HepG2 (cell line): ENCODE measurements at places on chromosomes 2 and 18. TPM values are rescaled to one million over a fixed set of nuclear protein-coding genes. Genes with fewer than 3 reads are reported as not detected.

DNA sequence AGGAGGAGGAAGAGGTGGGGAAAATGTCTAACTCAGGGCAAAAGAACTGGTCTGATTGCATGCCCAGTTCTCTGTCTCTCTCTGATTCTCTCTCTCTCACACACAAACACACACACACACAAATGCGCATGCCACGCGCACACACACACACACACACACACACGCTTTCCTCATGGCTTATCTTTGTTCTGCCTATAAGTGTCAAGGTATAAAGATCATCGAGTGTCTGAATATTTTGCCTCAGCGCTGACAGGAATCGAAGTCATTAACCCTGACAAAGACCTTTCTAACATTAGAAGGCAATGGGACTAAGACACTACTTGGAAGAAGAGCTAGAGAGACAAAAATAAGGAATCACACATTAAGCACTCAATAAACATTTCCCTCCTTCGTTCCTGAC is 497.1 kb upstream of the KLHL29 start:
- H3K4me1 ChIP-seq = no peaks in the 10 kb centered on the region
- H3K36me3 ChIP-seq = no peaks in the 10 kb centered on the region
- no peak for DNase-seq
- H3K27me3 ChIP-seq = no peaks in the 10 kb centered on the region

DNA sequence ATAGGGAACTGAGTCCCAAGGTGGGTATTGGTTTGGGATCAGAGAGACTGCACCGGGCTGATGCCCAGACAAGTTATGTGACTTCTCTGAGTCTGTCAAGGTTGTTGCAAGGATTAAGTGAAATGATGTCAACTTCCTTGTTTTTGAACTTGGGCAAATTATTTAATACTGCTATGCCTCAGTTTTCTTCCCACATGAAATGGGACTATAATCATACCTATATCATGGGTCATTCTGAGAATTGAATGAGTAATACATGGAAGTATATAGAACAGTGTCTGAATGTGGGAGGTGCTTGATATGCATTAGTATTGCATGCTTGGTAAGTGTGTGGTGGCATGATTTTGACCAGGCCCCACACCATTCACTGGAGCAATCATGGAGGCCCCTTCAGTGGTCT is 99.0 kb downstream of the PRKCE start:
- no peaks in the 10 kb centered on the region for H3K27me3 ChIP-seq
- no peak for DNase-seq
- H3K4me3 ChIP-seq = no peak overlapping the region

GRCh38 chr2:228458364-228458763 is 276.9 kb upstream of the SPHKAP start:
- H3K27ac ChIP-seq = no peak overlapping the region
- no peak overlapping the region for H3K4me3 ChIP-seq
- no peaks in the 10 kb centered on the region for H3K4me1 ChIP-seq
- no peak for DNase-seq

DNA sequence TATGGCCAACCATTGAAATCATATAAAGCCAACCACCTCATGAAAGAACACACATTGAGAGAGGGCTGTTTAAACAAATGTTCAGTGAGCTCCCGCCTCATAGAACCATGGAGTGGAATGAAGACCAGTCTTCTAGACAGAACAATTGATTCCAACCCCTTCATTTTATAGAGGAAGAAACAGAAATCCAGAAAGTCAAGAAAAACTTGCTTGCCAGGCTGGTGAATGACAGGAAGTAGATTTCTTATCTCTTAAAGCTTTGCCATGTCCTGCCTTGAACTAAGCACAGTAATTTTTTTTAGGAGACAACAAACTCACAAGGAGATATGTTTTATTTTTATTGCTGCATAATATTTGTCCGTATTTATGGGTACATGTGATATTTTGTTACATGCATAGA is 16.5 kb upstream of the NRP2 start:
- H3K27ac ChIP-seq = no peak overlapping the region
- no peaks in the 10 kb centered on the region for H3K27me3 ChIP-seq
- no peaks in the 10 kb centered on the region for H3K4me1 ChIP-seq
- DNase-seq = no peak
- no peak overlapping the region for H3K4me3 ChIP-seq
- no peaks in the 10 kb centered on the region for H3K36me3 ChIP-seq

The HOXD1 gene
- 10.0 and 10.4 TPM in 2 replicates for total RNA-seq

DNA sequence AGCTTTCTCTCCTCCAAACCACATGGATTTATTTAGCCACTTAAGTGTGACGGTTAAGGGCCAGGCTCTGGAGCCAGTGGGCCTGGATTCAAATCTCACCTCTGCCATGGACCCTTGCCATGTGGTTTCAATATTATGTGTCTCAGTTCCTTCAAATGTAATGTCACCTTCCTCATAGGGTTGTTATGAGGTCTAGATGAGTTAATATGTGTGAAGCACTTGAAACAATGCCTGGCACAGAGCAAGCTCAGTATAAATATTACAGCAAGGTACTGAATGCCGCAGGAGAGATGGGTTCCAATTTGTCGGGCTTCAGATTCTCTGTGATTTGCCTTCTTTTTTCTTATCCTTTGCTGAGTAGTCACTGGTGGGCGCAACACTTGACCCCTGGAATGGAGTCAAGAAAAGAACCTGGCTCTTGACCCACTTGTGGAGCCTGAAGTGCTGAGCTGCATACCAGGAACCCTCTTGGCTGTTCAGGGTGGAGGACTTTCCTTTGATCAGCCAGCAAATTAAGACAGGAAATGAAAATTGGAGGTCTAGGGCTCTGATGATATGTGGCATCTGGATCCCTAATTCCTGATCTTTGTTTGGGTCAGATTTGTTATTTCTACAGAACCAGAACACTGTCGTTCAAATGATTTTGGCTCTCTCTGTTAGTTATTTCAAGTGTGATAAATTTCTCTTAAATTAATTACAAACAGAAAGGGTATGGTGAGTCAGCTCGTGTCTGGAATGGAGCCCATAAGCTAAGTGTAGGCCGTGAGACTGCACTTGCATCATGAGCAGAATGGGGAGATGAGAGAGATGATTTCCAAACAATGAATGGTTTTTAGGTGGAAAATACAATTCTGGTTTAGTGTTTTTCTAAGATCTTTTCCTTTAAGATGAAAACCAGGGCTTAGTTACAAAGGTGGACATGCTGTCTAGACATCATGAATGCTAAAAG is 293.0 kb downstream of the KCNS3 start:
- no peaks in the 10 kb centered on the region for H3K36me3 ChIP-seq
- H3K27ac ChIP-seq = no peak overlapping the region
- no peaks in the 10 kb centered on the region for H3K27me3 ChIP-seq
- H3K4me1 ChIP-seq = no peaks in the 10 kb centered on the region
- no peak overlapping the region for H3K4me3 ChIP-seq

- H3K36me3 ChIP-seq = no peaks in the 10 kb centered on the region
- no peak overlapping the region for H3K4me3 ChIP-seq
- no peak overlapping the region for H3K27ac ChIP-seq
- H3K4me1 ChIP-seq = 0 out of 2 replicates have a peak, but pooled peaks cover 5% of the 10 kb centered on the region
- peaks cover 24% of the 10 kb centered on the region; the same call in 2 of the 3 replicates for H3K27me3 ChIP-seq
These were observed 37.9 kb upstream of the PKDCC start for GRCh38 chr2:42009657-42010580.

DNA sequence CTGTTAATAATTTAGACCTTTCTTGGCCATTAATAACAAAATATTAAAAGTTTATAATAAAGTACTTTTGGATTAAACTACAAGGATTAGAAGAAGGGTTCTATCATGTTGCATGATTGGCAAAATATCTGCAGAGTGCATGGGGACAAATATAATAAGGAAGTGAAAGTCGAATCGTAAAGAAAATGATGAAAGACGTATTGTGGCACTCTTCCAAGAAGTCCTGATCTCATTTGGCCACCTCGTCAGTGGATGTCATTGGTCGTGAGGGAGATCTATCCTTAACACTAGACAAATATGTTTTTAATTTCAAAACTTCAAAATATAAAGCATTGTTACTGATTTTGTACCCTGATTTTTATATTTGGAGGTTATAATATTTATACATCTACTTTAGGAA is 197.7 kb upstream of the STON1 start:
- peaks cover 38% of the 10 kb centered on the region for H3K4me1 ChIP-seq
- H3K36me3 ChIP-seq = no peaks in the 10 kb centered on the region
- H3K27me3 ChIP-seq = no peaks in the 10 kb centered on the region
- DNase-seq = no peak
- H3K4me3 ChIP-seq = no peak overlapping the region

DNA sequence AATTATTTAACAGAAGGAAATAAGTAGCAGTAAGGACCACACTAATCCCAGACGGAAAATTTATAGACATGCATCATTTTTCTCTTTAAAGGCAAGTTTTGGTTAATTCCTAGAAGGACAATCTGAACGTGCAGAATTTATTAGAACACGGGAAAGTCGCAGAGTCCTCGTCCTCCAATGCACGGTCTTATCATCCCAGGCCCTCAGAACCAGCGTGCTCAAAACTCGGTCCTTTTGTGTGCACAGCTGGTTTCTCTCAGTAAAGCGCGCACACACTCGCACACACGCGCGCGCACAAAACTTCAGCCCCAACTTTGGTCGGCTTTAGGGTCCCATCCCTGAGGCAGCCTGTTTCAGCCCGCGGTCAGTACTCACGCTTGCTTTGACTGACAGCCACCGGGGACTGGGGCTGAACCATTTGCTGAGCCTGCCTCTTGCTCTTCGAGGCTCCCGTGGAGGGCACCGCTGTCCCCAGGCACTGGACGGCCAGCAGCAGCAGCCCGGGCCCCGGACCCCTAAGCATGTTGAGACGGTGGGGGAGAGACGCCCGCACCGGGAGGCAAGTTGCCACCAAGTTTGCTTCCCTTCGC is 493 bp downstream of the FN1 start:
- peak overlapping the region; percentile 71 for H3K27ac ChIP-seq
- H3K27me3 ChIP-seq = no peaks in the 10 kb centered on the region
- peaks cover 73% of the 10 kb centered on the region for H3K4me1 ChIP-seq

GRCh38 chr2:219644801-219645480 is 17.5 kb downstream of the SLC4A3 start:
- peaks cover 7% of the 10 kb centered on the region for H3K27me3 ChIP-seq
- H3K27ac ChIP-seq = no peak overlapping the region
- peaks cover 29% of the 10 kb centered on the region for H3K4me1 ChIP-seq
